ENCODE measurements at places on chromosomes 16 and 17. TPM values are rescaled to one million over a fixed set of nuclear protein-coding genes. Genes with fewer than 3 reads are reported as not detected.

The JPT2 gene
- total RNA-seq: 168 TPM

The KRT15 gene
- total RNA-seq: 5.4 TPM

The PPP1R27 gene
- not detected for total RNA-seq

The DNAI2 gene
- not detected for total RNA-seq

The CMTM2 gene
- not detected for total RNA-seq

The C16orf46 gene
- 0.78 TPM for total RNA-seq

The ALDH3A1 gene
- 928 TPM for total RNA-seq

The C16orf89 gene
- total RNA-seq: not detected

The BEAN1 gene
- total RNA-seq: 2.5 TPM

The PLEKHH3 gene
- 11.4 TPM for total RNA-seq

The COG1 gene
- total RNA-seq: 20.6 TPM

The SPOP gene
- total RNA-seq: 40.3 TPM

The C17orf113 gene
- total RNA-seq: 0.57 TPM

The TNFRSF17 gene
- not detected for total RNA-seq

The KCNJ2 gene
- total RNA-seq: 0.08 TPM

The TMC7 gene
- 9.2 TPM for total RNA-seq

The PLCD3 gene
- 216 TPM for total RNA-seq

The EFTUD2 gene
- total RNA-seq: 208 TPM

The NRN1L gene
- total RNA-seq: not detected

The KRTAP4-7 gene
- total RNA-seq: not detected

The GRAP gene
- total RNA-seq: 0.16 TPM

The TOP2A gene
- 217 TPM for total RNA-seq

The CAPNS2 gene
- total RNA-seq: not detected

The SRL gene
- total RNA-seq: 0.03 TPM

The CACNG5 gene
- total RNA-seq: not detected

The CBX1 gene
- 86.2 TPM for total RNA-seq

The HEATR9 gene
- not detected for total RNA-seq

The ADAP2 gene
- 2.9 TPM for total RNA-seq

The TLCD3A gene
- 56.8 TPM for total RNA-seq

The TEFM gene
- 34.9 TPM for total RNA-seq

The KRTAP16-1 gene
- total RNA-seq: not detected

The OR1A1 gene
- total RNA-seq: not detected

The CCT6B gene
- total RNA-seq: 1.2 TPM

The HYDIN gene
- total RNA-seq: 0.32 TPM

The TP53TG3F gene
- total RNA-seq: not detected

The SEPTIN1 gene
- total RNA-seq: 1.8 TPM

The TOP3A gene
- total RNA-seq: 37.3 TPM

The RNF227 gene
- total RNA-seq: 1.1 TPM

The ITGB4 gene
- 62.6 TPM for total RNA-seq

Measured in A549 treated with CpdA at 1 μM for 4 hours (cell line).